ENCODE measurements at places on chromosomes 11 and 22. TPM values are rescaled to one million over a fixed set of nuclear protein-coding genes. Genes with fewer than 3 reads are reported as not detected.

DNA sequence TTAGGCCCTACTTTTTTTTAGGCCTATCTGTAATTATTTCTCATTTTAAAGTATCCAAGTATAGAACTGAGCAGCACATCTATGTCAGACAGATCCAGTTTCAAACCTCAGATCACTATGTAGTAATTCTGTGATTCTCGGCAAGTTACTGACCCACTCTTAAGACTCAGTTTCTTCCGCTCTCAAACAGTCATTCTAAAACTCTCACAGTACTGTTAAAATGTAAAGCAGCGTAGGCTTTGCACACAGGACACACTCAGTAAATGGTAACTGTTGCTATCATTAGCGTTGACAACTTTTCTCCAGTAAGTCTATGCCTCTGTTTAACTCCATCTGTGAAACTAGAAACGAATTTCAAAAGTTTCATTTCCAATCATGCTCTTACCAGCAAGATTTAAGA, 277.1 kb downstream of the TTC28 start:
- DNase-seq = no peak

DNA sequence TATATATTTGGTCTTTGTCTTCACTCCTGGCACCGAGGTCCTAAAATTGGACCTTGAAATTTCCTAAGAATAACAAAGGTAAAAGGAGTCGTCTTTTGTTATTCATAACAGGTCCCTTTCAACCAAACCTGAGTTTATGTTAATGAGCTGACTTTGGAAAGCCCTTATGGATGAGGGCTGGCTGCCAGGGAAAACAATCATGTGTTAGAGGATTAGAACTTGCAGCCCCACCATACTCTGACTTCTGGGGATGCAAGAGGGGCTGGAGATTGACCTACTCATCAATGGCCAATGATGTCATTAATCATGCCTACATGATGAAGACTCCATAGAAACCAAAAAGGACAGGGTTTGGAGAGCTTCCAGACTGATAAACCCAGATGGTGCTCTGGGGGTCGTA, 118.9 kb downstream of the MRTFA start:
- DNase-seq = no peak

DNA sequence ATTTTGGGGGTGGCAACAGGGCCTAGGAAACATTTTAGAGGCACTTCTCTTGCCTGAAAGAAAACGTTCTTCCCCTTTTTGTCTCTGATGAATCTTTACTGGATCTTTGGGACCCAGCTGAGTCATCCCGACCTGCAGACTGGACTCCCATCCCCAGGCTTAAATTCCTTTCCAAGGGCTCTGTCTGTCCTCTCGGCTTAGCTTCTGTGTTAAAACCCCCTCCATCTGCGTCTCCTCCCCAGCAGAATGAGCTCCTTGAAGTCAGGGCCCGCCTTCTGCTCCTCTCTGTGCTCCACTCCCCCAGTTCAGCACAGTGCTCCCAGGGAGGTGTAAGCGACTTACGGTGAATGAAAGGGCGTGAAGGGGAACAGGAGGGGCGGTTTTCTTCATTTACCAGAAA, 895 bp upstream of the DAGLA start:
- no peak for DNase-seq

DNA sequence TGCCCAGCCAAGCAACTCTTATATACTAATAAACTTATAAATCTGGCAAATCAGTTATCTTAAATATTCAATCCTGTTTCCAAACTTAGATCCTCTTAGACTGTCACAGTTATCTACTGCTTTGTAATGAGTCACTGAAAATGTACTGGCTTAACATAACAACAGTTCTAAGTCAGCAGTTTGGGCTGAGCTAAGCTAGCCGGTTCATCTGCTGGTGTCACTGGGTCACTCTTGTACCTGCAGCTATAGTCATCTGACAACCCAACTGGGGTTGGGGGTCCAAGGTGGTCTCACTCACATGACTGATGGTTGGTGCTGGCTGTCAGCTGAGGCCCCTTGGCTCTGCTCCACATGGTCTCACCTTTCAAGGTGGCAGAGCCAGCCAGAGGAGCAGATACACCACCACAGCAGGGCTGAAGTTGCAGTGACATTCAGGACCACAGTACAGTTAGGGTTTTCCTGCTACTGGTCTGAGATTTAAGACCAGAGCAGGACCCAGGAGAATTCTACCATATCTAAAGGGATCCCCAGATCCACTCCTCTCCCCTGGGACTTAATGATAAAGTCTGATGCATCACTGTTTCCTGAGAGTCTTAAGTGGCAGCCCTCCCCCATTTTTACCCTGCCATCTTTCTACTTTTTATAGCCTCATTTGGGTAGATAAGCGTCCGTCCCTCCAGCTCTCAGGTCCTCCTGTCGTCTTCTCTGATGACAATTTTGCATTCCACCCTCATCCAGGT, 7.9 kb upstream of the MACROD1 start:
- no peak for DNase-seq

DNA sequence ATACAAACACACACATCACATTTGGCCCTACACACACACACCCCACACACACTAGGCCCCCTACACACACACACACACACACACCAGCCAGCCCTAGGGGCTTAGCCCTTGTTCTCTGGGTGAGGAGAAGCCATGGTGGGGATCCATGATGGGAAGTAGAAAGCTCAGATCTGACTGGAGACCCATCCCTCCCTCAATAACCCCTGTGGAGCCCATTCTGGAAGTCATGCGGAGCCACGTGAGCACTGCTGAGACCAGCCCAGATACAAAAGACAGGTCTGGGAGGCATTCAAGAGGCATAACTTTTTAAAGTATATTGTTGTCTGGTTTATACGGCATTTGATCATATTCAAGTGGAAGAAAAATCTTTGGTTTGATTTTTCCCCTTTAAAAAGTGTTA, 448.5 kb downstream of the SOX6 start:
- no peak for DNase-seq

GRCh38 chr11:67059671-67060070, 3.0 kb downstream of the RHOD start:
- no peak for DNase-seq

Gene PTPRCAP
- total RNA-seq = 447 TPM

Gene MIOX
- not detected for total RNA-seq

Gene LRRC10B
- total RNA-seq = not detected

Gene SLC25A18
- total RNA-seq = not detected
